ENCODE measurements at places on chromosomes 16 and 17.
A peak's percentile ranks its signal among the peaks of the same experiment; 100 is the strongest.

DNA sequence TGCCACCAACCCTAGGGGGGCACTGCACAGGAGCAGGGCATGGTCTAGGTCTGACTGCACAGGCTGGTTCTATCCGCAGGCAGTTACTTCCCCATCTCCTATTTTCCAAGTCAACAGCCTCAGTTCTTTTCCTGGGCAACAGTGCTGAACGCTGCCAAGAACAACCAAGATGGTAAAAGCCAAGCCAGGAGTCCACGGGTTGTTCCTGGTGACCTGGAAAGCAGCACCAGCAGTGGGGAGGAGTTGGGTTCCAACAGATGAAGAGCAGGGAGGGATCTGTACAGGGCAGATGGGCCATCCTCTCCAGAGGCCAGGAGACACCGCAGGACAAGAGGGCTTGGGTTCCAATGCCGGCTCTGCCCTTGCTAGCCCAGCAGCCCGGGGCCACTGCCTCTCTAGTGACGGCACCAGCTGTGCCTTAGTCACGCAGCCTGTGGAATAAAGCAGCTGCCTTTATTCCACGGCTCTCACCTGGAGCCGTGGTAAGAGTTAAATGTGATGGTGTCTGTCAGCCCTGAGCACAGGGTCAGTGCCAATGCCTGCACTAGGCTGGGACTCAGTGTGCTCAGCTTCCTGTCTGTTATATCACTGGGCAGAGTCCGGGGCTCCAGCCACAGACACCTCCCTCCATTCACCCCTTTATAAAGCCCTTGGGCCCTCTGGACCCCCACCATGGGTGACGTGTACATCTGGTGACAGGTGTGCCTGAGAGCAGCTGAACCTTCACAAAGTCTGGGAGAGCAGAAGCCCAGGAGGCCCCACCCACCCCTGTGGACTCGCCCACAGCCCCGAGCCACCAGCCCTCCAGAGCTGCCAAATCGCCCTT is 44.9 kb downstream of the MARF1 start:
- no peak for DNase-seq

GRCh38 chr16:87086156-87086555 is 231.0 kb downstream of the C16orf95 start:
- no peak for DNase-seq

GRCh38 chr16:81371106-81371505 is 56.3 kb downstream of the GAN start:
- DNase-seq = no peak

DNA sequence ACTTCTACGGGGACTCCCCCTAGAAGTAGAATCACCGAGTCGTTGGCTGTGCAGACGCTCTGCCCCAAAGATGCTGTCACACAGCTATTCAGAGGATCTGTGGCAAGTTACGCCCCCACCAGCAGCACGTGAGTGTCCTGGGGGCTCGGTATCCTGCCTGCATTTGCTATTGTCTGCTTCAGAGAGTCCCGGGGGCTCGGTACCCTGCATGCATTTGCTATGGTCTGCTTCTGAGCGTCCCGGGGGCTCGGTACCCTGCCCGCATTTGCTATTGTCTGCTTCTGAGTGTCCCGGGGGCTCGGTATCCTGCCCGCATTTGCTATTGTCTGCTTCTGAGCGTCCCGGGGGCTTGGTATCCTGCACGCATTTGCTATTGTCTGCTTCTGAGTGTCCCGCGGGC is 23.8 kb upstream of the ZNF469 start:
- DNase-seq = no peak

DNA sequence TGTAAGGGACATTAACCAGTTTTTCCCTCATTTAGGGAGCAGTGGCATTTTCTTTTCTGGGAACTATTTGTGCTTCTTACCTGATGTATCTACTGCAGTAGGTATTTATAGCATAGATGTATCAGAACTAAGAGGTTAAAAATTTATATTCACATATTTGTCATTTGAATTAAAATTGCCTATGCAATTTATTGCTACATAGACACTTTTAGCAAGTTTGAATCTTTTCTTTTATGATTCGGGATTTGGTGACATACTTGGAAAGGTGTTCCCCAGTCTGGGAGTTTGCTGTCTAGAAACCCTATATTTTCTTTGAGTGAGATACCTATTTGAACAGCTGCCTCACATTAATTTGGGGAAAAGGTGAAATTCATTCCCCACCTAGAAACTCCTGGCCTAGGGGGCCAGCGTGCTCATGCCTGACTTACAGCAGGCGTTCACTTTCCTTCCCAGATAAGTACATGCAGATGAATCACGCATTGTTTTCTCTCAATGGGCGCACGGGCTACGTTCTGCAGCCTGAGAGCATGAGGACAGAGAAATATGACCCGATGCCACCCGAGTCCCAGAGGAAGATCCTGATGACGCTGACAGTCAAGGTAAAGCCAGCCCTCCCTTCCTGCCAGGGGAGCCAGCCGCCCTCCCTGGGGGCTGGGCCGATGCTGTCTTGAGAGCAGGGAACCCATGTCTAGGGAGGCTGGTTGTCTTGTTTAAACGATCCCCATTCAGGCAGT is 73.8 kb downstream of the SDR42E1 start:
- no peak for DNase-seq

GRCh38 chr17:43530288-43531081 is 15.7 kb downstream of the ETV4 start:
- no peak for DNase-seq

GRCh38 chr17:336110-337021 is 16.2 kb downstream of the RPH3AL start:
- no peak for DNase-seq

- DNase-seq = no peak
Observed at GRCh38 chr17:42109086-42109485, 3.4 kb downstream of the DHX58 start.

GRCh38 chr17:63538693-63539595 is 11.3 kb upstream of the DCAF7 start:
- no peak for DNase-seq

- DNase-seq = no peak
Observed at GRCh38 chr16:59988591-59988990, 1254.5 kb upstream of the GOT2 start.

DNA sequence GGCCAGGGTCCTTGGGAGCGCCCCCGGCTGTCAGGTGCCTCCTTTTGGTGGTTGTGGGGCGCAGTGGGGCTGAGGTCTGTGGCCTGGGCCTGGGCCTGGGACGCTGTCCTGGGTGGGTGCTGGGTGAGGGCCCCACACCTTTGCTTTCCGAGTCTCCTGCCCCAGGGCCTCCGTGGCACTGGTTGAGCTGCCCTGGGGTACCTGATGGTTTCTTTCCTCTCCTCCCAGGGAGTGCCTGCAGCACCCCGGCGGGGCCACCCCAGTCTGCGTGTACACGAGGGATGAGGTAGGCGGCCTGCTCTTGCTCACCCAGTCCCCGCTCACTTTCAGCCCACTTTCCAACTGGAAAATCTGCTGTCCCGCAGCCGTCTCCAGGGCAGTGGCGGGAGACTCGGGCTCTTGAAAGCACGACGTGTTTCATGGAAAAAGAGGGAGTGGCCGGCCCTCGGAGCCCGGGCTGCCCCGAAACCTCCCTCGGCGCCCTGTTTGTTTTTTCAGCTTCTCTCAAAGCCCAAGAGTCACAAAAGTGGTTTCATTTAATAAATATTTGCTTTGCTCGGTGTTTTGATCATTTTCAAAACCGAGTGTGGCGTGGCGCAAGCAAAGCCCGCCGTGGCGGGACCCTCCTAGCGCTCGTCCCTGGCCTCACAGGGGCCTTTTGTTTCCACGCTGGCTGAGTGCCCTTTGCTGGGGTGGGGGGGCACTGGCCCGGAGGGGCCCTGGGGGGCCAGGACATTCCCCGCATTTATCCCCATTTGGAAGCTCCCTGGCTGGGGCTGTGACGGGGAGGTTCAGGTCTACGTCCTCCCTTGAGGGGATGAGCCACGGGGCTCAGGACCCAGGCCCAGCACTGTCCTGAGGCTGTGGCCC is 17.4 kb downstream of the ASPSCR1 start:
- no peak for DNase-seq

GRCh38 chr17:57152967-57153528 is 68.0 kb downstream of the AKAP1 start:
- DNase-seq = no peak

DNA sequence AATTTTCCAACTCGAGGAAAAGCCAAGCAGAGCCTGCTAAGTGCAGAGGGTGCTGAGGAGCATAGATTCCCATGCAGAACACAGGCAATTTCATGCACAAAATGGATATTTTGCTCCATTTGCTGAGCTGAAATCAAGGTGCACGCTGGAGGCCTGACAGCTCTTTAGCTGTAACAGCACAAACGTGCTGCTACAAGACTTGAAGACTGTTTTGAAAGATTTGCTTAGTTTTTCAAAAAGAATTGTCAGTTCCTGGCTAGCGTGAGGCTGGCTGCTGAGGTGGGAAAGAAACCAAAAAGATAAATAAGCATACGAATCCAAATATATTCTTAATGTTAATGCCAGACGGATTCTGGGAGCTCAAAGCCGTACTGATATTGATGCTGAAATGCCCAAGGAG is 309.0 kb upstream of the MAF start:
- no peak for DNase-seq

- no peak for DNase-seq
Observed at GRCh38 chr16:87948119-87948545, 3.1 kb upstream of the BANP start.

GRCh38 chr16:20259541-20259940 is 67.8 kb downstream of the GP2 start:
- no peak for DNase-seq

- DNase-seq = peak; percentile 11
Observed at GRCh38 chr17:9924735-9925191, 19.7 kb upstream of the RCVRN start.

- DNase-seq = no peak
Observed at GRCh38 chr17:31856750-31857149, 2.3 kb downstream of the COPRS start.

- no peak for DNase-seq
Observed at GRCh38 chr16:29994600-29995323, 655 bp downstream of the HIRIP3 start.

All from stimulated activated naive B cell treated with anti-CD40 and anti-IgM and Interleukin-4, amounts not matched to agents 10 μg/mL and 1 μg/mL and 100 μg/mL, for 72 hours (primary cell).